SJSA1 (cell line): ENCODE measurements at places on chromosomes 6 and 20.
A peak's percentile ranks its signal among the peaks of the same experiment; 100 is the strongest.

DNA sequence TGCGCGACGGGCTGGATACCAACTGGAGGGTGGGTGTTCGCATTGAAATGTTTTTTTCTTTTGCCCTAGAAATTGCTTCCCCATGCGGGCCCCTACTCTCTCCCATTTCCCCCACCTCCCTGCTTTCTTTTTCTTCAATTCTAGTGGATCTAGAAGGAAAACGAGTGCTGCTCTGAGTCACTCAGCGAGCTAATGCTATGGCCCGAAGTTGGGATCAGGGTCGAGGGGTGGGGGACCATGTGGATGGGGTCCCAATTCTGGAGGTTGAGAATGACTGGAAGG lies 71.5 kb downstream of the SOX4 start:
- DNase-seq, result no peak

GRCh38 chr6:165306955-165307354 lies 2.5 kb downstream of the C6orf118 start:
- DNase-seq, result no peak

DNA sequence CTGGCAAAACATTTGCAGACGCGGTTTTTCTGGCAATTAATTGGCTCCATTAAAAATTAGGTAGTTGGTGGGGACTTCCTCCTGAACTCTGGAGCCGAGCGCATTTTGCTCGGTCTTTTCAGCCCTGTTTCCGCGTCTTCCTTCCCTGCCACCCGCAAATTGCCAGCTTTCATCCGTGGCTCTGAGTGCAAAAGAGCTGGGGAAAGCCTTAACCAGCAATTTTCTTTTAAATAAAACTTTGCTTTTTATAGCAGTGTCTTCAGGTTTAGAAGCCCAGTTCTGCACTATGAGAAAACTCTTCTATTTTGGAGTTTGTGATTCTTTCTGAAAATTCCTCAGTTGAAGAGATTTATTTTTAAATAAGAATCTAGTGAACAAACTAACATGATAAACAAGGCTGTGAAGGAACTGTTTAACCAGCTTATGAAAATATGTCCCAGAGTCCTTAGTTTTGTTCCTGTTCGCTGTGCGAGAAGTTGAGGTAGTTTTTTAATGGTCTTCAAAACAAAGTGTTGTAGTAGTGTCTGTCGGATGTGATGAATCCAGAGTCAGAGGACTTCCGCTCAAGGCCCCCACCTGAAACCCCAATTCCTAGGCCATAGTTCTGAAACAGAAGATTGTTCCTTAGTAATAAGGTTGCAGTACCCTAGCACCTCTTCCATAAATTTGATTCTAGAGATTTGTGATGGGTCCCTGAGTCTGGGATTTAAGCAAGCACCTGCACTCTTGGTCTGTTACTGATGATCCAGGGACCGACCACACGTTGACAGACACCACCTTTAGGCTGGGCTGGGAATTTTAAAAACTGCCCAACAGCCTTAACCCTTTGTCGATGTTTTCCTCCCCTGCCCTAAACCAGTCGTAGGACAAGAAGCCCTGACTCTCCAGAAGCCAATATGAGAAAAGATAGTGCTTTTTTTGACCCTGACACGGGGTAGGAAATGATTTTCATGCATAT lies 950 bp downstream of the KCTD20 start:
- DNase-seq, result no peak

DNA sequence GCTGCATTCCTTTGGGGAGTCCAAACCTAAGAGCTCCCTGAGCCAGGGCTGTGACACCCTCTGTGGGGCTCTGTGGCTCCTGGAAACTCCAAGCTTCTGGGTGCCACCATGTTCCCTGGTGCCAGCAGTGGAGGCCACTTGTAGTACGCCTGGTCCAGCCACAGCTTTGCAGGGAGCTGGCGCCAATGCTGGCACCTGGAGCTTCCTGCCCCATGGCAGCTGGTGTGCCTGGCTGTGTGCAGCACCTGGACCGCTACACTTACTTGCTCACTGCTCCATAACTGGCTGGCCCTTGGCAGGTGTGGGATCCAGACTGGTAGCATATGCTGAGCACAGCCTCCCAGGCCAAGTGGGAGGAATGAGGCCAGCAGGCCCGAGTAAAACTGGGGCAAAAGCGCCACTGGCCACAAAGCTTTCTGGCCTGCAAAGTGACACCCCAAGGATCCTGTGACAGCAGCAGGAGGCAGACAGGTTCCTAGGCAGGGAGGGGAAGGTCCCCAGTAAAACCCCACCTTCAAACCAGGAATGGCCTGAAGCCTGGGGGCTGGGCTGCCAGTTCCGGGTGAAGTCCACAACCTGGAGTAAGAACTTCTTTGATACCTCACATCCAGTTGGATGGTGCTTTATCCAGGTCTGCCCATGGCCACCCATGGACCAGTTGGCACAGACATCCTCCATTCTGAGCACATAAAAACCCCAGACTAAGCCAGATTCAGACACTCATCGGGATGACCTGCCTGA lies 461.0 kb downstream of the TBC1D32 start:
- DNase-seq, result no peak

DNA sequence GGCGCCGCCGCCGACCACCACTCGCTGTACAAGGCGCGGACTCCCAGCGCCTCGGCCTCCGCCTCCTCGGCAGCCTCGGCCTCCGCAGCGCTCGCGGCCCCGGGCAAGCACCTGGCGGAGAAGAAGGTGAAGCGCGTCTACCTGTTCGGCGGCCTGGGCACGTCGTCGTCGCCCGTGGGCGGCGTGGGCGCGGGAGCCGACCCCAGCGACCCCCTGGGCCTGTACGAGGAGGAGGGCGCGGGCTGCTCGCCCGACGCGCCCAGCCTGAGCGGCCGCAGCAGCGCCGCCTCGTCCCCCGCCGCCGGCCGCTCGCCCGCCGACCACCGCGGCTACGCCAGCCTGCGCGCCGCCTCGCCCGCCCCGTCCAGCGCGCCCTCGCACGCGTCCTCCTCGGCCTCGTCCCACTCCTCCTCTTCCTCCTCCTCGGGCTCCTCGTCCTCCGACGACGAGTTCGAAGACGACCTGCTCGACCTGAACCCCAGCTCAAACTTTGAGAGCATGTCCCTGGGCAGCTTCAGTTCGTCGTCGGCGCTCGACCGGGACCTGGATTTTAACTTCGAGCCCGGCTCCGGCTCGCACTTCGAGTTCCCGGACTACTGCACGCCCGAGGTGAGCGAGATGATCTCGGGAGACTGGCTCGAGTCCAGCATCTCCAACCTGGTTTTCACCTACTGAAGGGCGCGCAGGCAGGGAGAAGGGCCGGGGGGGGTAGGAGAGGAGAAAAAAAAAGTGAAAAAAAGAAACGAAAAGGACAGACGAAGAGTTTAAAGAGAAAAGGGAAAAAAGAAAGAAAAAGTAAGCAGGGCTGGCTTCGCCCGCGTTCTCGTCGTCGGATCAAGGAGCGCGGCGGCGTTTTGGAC lies 2.0 kb downstream of the SOX4 start:
- DNase-seq, result peak; percentile 48

DNA sequence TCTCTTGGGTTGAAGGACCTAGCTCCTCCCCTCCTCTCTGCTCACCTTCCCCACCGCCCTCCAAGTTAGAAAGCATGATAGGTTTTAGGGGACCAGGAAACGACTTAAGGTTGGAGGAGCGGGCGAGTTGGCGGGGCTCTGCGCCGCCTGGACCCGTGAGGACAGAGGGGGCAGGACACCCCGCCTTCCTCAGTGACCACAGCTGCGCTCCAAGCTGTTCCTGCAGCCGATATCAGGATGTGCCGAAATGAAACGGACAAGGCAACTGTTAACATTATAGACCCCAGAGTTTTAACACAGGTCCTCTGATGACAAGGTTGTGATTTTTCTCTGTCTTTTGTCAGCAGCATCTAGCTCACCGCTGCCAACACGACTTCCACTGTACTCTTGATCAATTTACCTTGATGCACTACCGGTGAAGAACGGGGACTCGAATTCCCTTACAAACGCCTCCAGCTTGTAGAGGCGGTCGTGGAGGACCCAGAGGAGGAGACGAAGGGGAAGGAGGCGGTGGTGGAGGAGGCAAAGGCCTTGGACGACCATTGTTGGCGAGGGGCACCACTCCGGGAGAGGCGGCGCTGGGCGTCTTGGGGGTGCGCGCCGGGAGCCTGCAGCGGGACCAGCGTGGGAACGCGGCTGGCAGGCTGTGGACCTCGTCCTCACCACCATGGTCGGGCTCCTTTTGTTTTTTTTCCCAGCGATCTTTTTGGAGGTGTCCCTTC lies at the start of gene GRM1:
Gene GRM1 (plus strand): TSS at position 212 of the 722 bp plus-strand sequence. CDS start 456 bp downstream, at position 668.
- no peak for DNase-seq

- DNase-seq, result no peak
Observed at GRCh38 chr6:145838305-145838704, 23.7 kb upstream of the FBXO30 start.

GRCh38 chr6:1118287-1118647 lies 193.6 kb upstream of the FOXQ1 start:
- DNase-seq, result no peak

- DNase-seq, result no peak
Observed at GRCh38 chr6:109892451-109893435, 85.4 kb upstream of the GPR6 start.

DNA sequence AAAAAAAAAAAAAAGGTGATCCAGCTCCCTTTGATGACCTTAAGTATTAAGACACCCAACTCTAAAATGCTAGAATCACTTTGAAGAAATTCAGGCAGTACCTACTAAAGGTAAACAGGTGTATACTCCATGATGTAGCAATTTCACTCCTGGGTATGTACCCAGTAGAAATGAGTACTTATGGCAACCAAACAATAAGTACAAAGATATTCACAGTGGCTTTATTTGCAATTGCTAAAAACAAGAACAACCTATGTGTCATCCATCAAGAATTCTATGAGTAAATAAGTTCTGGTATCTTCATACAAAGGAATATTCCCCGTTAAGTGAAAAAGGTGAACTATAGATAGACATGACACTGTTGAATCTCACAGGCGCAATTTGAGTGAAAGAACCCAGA lies 29.4 kb downstream of the MDGA1 start:
- peak; percentile 10 for DNase-seq

DNA sequence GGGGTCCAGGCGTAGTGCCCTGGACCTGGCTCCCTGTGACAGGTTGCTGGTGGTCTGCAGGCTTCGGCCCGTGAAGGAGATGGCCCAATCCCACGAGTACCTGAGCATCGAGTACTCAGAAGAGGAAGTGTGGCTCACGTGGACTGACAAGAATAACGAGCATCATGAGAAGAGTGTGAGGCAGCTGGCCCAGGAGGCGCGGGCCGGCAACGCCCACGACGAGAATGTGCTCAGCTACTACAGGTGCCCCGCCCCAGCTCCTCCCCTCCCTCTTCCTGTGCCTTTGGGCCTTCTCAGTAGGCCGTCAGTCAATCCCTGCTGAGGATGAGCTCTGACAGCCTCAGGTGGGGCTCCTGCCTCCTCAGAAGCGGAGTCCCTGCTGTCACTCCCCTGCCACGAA lies 42.6 kb downstream of the UQCC2 start:
- no peak for DNase-seq

DNA sequence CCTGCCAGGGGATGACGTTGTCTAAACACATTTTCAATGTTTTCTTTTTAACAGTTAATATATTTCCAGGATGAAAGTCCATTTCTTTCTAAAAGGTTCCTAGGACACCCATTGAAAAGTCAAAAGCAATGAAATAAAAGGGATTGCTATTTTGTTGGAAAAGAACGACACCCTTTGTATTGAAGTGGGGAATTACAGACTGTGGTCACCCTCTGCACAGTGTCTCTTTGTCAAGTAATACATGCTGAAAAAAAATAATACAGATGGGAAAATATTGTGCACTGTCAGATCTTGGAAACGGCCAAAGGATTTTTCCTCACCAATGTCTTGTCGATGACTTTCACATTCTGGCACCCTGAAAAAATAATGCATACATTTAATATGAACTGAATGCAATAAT lies 56.9 kb downstream of the HAO1 start:
- no peak for DNase-seq

DNA sequence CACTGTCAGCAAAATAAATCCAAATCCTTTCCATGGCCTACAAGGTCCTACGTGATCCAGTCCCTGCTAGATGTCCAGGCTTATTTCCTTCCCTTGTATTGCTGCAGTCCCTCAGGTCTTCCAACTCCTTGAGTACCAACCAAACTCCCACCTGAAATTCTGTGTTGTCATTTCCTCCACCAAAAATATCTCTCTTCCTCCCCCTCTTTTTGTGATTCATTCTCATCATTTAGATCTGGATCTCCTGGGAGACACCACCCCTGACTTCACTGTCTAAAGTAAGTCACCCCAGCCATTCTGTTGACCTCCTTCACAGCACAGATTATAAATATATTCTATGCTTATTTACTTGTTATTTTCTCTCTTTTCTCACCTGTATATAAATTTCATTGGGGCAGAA lies 9.0 kb upstream of the LOC128125822 start:
- no peak for DNase-seq

DNA sequence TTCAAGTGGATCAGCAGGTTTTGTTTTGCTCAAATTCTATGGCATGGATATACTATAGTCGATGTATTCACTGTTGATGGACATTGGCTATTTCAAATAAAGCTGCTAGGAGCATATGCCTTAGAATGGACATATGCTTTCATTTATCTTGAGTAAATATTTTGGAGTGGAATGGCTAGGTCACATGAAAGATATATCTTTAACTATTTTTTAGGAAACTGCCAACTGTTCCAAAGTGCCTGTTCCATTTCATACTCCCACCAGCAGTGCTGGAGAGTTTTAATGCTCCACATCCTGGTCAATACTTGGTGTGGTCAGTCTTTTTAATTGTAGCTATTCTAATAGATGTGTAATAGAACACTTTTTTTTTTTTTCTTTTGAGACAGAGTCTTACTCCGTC lies 81.1 kb upstream of the PIM1 start:
- no peak for DNase-seq

DNA sequence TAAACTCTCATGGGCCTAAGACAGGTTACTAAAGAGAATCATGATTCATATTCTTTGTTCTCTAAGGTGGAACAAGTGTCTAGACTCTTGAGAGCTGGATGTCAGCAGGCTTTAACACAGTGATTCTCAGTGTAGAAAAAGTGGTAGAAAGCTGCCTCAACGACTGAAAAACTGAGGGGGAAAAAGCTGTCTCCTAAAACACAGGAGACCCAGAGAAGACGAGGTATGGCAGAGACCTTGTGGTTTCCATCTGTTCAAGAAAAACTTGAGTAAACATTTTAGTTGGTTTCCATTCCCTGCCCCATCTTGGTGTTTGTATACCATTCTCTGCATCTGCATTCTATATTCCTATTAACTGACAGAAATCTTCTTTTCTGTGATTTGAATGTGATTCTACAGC lies 57.6 kb upstream of the MAP3K7 start:
- no peak for DNase-seq

GRCh38 chr20:62350629-62351422 lies 16.3 kb downstream of the LAMA5 start:
- no peak for DNase-seq

DNA sequence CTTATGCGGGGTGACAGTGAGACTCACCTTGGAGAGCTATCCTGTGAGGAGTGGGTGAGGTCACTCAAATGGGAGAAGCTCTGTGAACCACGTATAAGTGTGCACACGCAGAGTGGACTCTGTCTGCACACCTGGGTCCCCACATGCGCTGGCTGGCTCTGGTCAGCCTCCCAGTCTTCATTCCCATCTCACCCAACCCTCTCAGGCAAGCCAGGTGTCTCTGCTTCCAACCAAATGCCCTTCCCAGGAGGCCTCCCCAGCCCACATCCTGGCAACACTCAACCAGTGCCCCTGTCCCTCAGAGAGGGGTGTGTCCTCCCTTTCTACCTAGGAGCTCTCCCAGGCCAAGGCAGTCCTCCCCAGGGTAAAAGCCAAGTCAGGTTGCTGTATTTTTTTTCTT lies 8.0 kb upstream of the PI16 start:
- no peak for DNase-seq
